T-cell (primary cell): ENCODE measurements at places on chromosomes 6 and 20. TPM values are rescaled to one million over a fixed set of nuclear protein-coding genes. Genes with fewer than 3 reads are reported as not detected.
A peak's percentile ranks its signal among the peaks of the same experiment; 100 is the strongest.

GRCh38 chr20:8718279-8718678 lies 350.6 kb upstream of the PLCB4 start:
- no peaks in the 10 kb centered on the region for H3K4me1 ChIP-seq
- H3K27ac ChIP-seq = no peak overlapping the region
- H3K4me3 ChIP-seq = no peak overlapping the region
- no peaks in the 10 kb centered on the region for H3K36me3 ChIP-seq

DNA sequence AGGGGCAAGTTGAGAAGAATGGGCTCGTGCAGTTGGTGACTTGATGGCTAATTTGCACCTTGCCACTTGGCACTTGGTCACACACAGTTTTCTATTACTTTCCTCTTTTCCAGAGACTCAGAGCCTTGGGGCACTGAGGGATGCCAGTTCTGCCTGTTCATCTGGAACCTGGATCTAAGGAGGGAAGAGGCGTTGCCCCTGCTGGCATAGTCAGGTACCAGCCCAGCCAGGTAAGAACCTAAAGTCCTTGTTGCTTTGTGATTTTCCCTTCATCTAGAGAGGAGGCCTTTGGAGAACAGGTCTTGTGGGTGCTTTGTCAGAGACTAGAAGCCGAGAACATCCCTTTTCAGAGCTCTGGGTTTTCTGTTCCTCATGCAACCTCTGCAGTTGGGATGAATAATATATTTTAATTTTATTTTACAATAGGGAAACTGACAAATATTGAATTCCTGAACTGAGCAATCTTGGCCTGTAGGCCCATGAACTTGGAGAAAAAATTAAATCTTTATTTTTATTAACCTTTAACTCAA lies 11.4 kb downstream of the SYTL3 start:
- peaks cover 22% of the 10 kb centered on the region for H3K4me1 ChIP-seq
- peaks cover 41% of the 10 kb centered on the region for H3K36me3 ChIP-seq
- DNase-seq = no peak
- H3K27me3 ChIP-seq = no peaks in the 10 kb centered on the region
- no peak overlapping the region for H3K4me3 ChIP-seq

The OPRM1 gene
- total RNA-seq = not detected

DNA sequence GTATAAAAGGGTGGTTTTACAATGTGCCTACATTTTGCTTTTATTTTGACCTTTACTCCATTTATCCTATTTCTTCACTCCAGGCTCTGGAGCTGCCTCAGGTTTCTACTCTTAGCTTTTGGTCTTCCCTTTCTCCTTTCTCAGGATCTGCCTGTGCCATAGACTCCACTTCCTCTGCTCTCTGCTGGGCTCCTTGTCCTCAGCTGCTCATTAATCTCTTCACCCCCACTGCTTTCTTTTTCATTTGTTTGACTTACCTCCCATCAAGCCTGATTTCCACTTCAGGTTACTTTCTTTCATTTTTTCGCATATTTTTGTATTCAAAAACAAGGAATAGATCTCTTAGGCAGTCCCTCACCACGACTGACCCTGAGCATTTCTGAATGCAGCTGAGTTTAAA lies 106.8 kb downstream of the COL19A1 start:
- H3K36me3 ChIP-seq = no peaks in the 10 kb centered on the region
- H3K27me3 ChIP-seq = no peaks in the 10 kb centered on the region
- H3K27ac ChIP-seq = no peak overlapping the region

The BMP7 gene
- total RNA-seq = not detected

DNA sequence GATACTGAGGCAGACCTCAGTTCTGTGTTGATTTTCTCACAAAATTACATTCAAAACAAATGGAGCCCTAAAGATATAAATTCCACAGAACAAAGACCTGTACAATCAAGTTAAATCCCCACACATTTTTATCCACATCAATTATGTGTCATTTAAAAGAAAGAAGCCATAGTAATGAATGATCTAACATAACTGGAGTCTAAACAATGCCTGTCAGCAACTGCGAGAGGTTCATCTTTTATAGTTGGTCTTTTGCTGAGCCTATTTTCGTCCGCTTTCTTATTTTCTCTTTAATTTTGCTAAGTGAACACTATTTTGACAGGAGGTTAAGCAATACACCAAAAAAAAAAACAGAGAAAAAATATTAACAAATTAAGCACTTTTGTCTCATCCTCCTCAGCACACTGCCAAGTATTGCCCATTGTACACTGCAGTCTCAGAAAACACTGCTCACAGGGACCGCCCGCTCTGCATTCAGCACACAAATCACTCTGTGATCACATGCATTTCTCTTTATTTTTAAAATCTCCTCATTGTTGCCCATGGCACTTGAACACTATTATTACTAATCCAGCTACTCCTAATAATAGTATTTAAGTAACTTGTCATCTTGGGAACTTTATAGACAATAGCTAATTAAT lies 140.8 kb downstream of the BTBD9 start:
- H3K4me1 ChIP-seq = no peaks in the 10 kb centered on the region
- no peaks in the 10 kb centered on the region for H3K36me3 ChIP-seq
- no peak for DNase-seq
- no peak overlapping the region for H3K4me3 ChIP-seq
- H3K27ac ChIP-seq = no peak overlapping the region
- no peaks in the 10 kb centered on the region for H3K27me3 ChIP-seq

The SULF2 gene
- total RNA-seq = 1.7 TPM

DNA sequence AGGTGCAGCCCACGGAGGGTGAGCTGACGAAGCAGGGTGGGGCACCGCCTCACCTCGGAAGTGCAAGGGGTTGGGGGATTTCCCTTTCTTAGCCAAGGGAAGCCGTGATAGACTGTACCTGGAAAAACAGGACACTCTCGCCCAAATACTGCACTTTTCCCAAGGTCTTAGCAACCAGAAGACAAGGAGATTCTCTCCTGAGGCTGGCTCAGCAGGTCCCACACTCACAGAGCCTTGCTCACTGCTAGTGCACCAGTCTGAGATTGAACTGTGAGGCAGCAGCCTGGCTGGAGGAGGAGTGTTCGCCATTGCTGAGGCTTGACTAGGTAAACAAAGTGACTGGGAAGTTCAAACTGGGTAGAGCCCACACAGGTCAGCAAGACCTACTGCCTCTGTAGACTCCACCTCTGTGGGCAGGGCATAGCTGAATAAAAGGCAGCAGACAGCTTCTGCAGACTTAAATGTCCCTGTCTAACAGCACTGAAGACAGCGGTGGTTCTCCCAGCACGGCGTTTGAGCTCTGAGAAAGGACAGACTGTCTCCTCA lies 28.0 kb downstream of the SYNE1 start:
- H3K4me3 ChIP-seq = no peak overlapping the region
- H3K27ac ChIP-seq = no peak overlapping the region
- no peak for DNase-seq
- no peaks in the 10 kb centered on the region for H3K36me3 ChIP-seq
- H3K4me1 ChIP-seq = peaks cover 2% of the 10 kb centered on the region

DNA sequence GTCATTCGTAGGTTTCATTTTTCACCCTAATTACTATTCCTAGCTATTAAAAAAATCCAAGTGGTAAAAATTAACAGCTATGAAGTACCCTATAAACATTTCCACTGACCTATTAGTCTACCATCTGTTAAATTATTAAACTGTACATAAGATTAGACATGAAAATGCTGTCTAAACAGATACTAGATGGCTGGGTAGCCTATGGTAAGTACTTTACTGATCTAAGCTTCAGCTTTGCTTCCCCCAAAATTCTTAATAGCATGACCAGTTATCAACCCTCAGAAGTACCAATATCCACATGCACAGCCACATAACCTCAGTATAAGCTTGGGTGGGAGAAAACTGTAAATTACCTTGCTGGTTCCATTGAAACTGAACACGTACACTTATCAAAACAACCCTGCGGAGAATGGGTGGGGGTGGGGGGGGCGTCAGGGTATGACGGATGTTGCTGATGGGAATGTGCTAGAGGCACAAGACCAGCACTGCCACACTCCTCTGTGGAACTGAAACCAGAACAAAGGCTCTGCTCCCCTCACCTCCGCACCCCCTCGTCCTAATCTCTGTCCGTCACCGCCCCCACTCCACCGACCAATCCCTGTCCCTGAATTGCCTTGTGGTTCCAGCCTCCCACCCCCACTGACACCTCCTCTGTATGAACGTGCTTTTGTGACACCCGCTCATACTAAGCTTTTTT lies 45.3 kb downstream of the B4GALT5 start:
- DNase-seq = peak; percentile 41
- no peaks in the 10 kb centered on the region for H3K36me3 ChIP-seq
- H3K4me3 ChIP-seq = peak overlapping the region; percentile 48
- H3K4me1 ChIP-seq = peaks cover 25% of the 10 kb centered on the region

The VSTM2L gene
- total RNA-seq = not detected

The CDH22 gene
- total RNA-seq = not detected

The SGK2 gene
- total RNA-seq = 1.8 TPM

DNA sequence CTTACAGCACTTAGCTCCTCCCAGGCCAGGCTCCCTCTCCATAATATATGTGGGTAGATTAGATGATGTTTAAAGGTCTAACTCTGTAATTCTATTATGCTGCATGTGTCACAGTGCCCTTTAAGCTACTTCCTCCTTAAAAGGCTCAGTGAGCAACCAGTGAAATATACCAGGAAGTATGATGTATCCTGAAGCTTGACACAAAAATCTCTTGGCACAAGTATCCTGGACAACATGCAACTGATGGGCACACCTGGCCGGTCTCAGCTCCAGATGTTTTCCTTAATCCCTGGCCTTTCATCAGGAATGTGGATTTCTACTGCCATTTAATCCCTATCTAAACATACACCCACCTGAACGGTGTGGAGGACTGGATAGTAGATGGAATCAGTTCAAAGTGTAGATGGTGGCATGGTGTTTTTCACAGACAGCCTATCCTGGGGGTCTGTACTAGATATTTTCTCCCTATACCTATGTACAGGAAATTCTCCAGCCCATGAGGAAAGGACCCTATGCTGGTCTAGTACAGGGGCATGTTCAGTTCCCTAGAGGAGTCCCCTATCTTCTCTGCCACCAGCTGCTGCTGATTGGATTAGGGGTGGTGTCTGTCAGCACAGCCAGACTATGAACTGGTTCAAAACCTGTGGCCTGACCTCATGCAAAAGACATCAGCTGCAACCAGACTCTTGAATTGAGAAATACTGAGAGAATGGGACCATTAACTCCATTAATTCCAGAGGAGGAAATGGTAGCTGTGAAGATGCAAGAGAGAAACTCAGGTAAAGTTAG lies 59.4 kb upstream of the CITED2 start:
- no peak for DNase-seq
- H3K4me3 ChIP-seq = no peak overlapping the region
- no peak overlapping the region for H3K27ac ChIP-seq

- H3K27me3 ChIP-seq = no peaks in the 10 kb centered on the region
- no peaks in the 10 kb centered on the region for H3K4me1 ChIP-seq
- no peak overlapping the region for H3K4me3 ChIP-seq
- no peak overlapping the region for H3K27ac ChIP-seq
- H3K36me3 ChIP-seq = no peaks in the 10 kb centered on the region
These were observed 282.2 kb downstream of the CDH26 start for GRCh38 chr20:60240415-60240814.

The CDH4 gene
- total RNA-seq = 0.26 TPM

DNA sequence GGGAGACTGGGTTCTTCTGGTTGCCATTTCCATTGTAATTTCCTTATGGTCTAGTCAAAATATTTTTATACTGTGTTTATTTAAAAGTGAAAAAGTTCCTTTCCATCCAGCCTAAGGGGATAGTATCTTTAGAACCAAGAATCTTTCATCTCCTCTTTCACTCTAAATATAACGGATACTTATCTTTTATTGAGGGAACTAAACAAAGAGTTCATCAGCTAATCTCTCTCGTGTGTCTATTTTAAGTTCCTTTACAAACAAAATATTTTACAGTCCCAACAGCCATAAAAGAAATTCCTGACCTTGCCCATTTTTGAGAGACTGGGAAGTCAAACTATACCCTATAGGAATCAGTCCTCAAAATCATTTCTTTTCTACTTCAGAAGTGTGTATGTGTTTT lies 232.7 kb downstream of the NKAIN2 start:
- no peaks in the 10 kb centered on the region for H3K27me3 ChIP-seq
- no peaks in the 10 kb centered on the region for H3K36me3 ChIP-seq
- H3K4me1 ChIP-seq = no peaks in the 10 kb centered on the region
- no peak for DNase-seq
- H3K4me3 ChIP-seq = no peak overlapping the region

The SRMS gene
- total RNA-seq = not detected

- no peak overlapping the region for H3K4me3 ChIP-seq
- H3K36me3 ChIP-seq = peaks cover 2% of the 10 kb centered on the region
- H3K4me1 ChIP-seq = peaks cover 7% of the 10 kb centered on the region
These were observed 73.0 kb downstream of the ZDHHC14 start for GRCh38 chr6:157453978-157454377.

The NTSR1 gene
- total RNA-seq = 0.33 TPM

DNA sequence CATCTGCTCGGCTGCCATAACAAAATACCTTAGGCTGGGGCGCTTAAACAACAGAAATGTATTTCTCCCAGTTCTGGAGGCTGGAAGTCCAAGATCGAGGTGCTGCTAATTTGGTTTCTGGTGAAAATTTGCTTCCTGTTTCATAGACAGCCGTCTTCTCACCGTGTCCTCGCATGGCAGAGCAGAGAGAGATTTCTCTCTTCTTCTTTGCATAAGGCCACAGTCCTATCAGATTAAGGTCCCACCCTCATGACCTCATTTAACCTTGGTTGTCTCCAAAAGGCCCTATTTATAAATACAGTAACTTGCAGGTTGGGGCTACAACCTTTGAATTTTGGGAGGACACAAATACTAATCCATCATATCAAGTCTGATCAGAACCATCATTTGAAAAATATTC lies 544.3 kb downstream of the KIF16B start:
- H3K4me1 ChIP-seq = peaks cover 2% of the 10 kb centered on the region
- no peaks in the 10 kb centered on the region for H3K27me3 ChIP-seq
- H3K27ac ChIP-seq = no peak overlapping the region
- H3K36me3 ChIP-seq = no peaks in the 10 kb centered on the region

DNA sequence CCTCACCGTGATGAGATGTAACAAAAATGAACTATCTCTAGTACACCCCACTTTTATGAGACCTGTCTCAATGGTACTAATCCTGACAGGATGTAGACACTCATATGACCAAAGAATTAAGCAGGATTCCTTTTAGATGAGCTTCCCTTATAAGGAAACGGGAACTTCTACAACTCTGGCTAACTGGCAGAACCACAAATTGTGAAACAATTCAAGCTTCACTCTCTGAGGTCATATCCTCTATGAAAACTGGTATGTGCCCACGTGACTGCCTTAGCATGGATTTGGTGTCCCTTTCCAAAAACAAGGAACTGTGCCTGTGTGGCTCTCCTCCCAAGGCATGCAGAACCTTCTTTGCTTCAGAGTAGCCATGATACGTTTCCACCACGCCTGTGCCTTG lies 14.1 kb upstream of the CPNE5 start:
- no peak overlapping the region for H3K27ac ChIP-seq
- H3K4me1 ChIP-seq = no peaks in the 10 kb centered on the region
- DNase-seq = no peak
- no peak overlapping the region for H3K4me3 ChIP-seq
- H3K27me3 ChIP-seq = no peaks in the 10 kb centered on the region
- H3K36me3 ChIP-seq = peaks cover 10% of the 10 kb centered on the region

- H3K27me3 ChIP-seq = no peaks in the 10 kb centered on the region
- H3K36me3 ChIP-seq = no peaks in the 10 kb centered on the region
- no peak overlapping the region for H3K4me3 ChIP-seq
- no peaks in the 10 kb centered on the region for H3K4me1 ChIP-seq
- H3K27ac ChIP-seq = no peak overlapping the region
These were observed 42.9 kb downstream of the GRM1 start for GRCh38 chr6:146071781-146072180.

GRCh38 chr6:36114798-36115408 lies 15.4 kb upstream of the MAPK13 start:
- DNase-seq = no peak
- peaks cover 71% of the 10 kb centered on the region for H3K4me1 ChIP-seq
- H3K36me3 ChIP-seq = no peaks in the 10 kb centered on the region
- no peaks in the 10 kb centered on the region for H3K27me3 ChIP-seq

The BPIFB2 gene
- not detected for total RNA-seq
